ENCODE measurements at places on chromosomes 4 and X.
A peak's percentile ranks its signal among the peaks of the same experiment; 100 is the strongest.

DNA sequence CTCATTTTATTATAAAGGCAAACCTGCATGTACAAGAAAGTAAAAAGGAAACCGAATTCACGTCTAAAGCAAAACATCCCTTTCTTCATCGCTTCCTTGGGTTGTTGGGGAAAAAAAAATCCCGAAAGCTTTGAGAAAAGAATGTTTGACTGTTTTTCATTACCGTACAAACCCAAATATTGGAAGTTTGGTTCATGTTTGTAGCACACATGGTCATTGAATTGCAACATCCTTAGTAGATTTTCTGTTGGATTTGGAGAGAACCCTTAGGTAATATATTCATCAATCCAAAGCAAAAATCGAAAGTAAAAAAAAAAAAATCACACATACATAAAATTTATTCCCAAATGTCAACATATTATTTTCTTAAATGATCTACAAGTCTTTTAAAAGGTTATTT is 420.3 kb downstream of the MAPK10 start:
- H3K36me3 ChIP-seq: no peaks in the 10 kb centered on the region
- no peaks in the 10 kb centered on the region for H3K4me1 ChIP-seq
- no peaks in the 10 kb centered on the region for H3K27me3 ChIP-seq
- no peak overlapping the region for H3K27ac ChIP-seq
- H3K4me3 ChIP-seq: no peak overlapping the region

DNA sequence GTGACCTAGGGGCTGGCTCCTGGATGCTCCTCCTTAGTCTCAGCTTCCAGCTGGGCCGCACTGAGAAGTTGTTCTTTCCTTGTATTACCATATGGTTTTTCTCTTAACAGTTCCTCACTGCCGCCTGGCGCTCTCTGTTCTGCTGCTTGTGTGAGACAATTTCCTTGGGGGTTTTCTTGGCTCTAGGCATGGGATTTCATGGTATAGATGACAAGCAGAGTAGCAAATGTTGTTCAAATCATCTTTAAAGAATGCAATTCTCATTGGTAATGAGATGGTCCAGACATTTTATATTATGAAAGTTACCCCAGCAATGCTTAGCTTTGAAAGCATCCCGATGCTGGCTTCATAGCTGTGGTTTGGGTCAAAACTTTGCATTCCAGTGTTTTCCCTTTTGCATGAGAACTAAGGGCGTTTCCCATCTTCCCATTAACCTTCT is 37.6 kb downstream of the SEPTIN11 start:
- H3K4me1 ChIP-seq: peaks cover 13% of the 10 kb centered on the region
- no peaks in the 10 kb centered on the region for H3K27me3 ChIP-seq
- H3K36me3 ChIP-seq: no peaks in the 10 kb centered on the region

- H3K36me3 ChIP-seq: no peaks in the 10 kb centered on the region
- no peaks in the 10 kb centered on the region for H3K27me3 ChIP-seq
- H3K27ac ChIP-seq: no peak overlapping the region
- H3K4me3 ChIP-seq: no peak overlapping the region
- no peaks in the 10 kb centered on the region for H3K4me1 ChIP-seq
- no peak for DNase-seq
These were observed 35.9 kb downstream of the ADGRG4 start for GRCh38 chrX:136336623-136337022.

DNA sequence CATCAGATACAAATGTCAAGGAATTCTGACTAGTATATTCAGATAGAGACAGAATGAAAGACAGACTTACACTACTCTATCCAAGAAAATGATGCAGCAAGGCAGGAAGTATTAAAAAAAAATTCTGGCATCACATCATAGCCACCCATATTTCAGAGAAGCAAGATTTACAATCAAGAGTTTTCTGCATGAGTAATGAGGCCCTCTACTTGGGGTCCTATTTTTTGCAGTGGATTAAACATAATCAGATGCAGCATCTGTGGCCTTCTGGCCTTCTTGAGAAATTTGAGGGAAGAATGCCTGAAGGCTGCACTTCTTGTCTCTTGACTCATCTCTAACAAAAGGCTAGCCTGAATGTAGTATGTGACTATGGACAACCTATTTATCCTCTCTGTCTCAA is 48.2 kb upstream of the SLIT2 start:
- no peak overlapping the region for H3K4me3 ChIP-seq
- H3K27me3 ChIP-seq: no peaks in the 10 kb centered on the region
- H3K36me3 ChIP-seq: no peaks in the 10 kb centered on the region
- DNase-seq: no peak

GRCh38 chrX:41145920-41146608 is 60.8 kb downstream of the USP9X start:
- H3K4me3 ChIP-seq: no peak overlapping the region
- no peaks in the 10 kb centered on the region for H3K27me3 ChIP-seq
- H3K36me3 ChIP-seq: no peaks in the 10 kb centered on the region
- H3K4me1 ChIP-seq: peaks cover 5% of the 10 kb centered on the region
- H3K27ac ChIP-seq: no peak overlapping the region

DNA sequence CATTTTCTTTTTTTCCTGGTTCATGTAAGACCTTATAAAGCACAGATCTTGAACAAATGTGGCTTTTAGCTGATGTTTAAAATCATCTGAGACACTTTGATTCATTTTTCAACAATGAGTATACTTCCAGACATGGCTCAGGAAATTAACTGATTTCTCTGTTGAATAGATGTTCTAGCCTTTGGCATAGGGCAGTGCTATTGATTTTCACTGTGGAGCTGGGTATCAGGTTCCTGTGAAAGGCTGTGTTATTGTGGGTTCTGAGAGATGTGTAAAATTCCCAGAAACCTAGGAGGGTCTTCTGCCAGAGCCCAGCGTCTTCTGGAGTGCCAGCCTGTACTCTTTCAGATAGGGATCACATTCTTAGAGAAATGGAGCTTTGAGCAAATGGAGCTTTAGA is 278.9 kb downstream of the EPHA5 start:
- H3K27me3 ChIP-seq: no peaks in the 10 kb centered on the region
- H3K4me1 ChIP-seq: no peaks in the 10 kb centered on the region
- H3K4me3 ChIP-seq: no peak overlapping the region
- no peaks in the 10 kb centered on the region for H3K36me3 ChIP-seq
- no peak overlapping the region for H3K27ac ChIP-seq

- H3K4me3 ChIP-seq: peak overlapping the region; percentile 73
- no peaks in the 10 kb centered on the region for H3K4me1 ChIP-seq
- H3K27me3 ChIP-seq: no peaks in the 10 kb centered on the region
These were observed 528 bp downstream of the FMR1 start for GRCh38 chrX:147912093-147912801.

GRCh38 chr4:1294891-1295290 is 5.2 kb downstream of the MAEA start:
- H3K27ac ChIP-seq: no peak overlapping the region
- no peaks in the 10 kb centered on the region for H3K36me3 ChIP-seq
- DNase-seq: no peak
- no peaks in the 10 kb centered on the region for H3K27me3 ChIP-seq
- H3K4me3 ChIP-seq: no peak overlapping the region
- peaks cover 26% of the 10 kb centered on the region for H3K4me1 ChIP-seq

GRCh38 chr4:13103382-13104015 is 380.6 kb downstream of the RAB28 start:
- H3K36me3 ChIP-seq: no peaks in the 10 kb centered on the region
- H3K4me3 ChIP-seq: no peak overlapping the region
- H3K4me1 ChIP-seq: no peaks in the 10 kb centered on the region
- no peak for DNase-seq

All from adrenal gland (tissue), 19 donors.